Activated CD8-positive, alpha-beta T cell treated with anti-CD3 and anti-CD28 coated beads, Interleukin-2, amount 10 ng/mL, durations not matched to agents 7 days and 5 days (primary cell): ENCODE measurements at places on chromosomes 7 and 10.

DNA sequence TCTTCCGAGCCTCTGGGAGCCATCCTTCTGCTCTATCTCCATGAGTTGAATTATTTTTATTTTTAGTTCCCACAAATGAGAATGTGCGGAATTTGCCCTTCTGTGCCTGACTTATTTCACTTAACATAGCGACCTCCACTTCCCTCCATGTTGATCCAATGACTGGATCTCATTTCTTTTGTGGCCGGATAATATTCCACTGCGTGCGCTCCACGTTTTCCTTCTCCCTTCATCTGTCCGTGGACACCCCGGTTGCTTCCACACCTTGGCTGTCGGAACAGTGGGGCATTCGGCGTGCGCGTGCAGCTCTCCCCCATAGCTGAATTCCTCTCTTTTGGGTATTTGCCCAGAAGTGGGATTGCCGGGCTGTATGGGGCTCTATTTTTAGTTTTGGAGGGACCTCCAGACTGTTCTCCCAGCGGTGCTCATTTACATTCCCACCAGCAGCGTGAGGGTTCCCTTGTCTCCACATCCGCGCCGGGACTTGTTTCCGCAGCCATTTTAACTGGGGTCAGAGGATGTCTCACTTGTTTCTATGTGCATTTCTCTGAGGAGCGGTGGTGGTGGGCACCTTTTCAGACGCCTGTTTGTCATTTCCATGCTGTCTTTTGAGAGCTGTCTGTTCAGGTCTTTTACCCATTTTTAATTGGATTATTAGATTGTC lies 51.0 kb upstream of the SUN1 start:
- H3K27ac ChIP-seq, result no peak overlapping the region
- H3K4me1 ChIP-seq, result peaks cover 5% of the 10 kb centered on the region
- peaks cover 31% of the 10 kb centered on the region for H3K36me3 ChIP-seq
- DNase-seq, result no peak
- no peak overlapping the region for H3K4me3 ChIP-seq

- no peak for DNase-seq
- peaks cover 7% of the 10 kb centered on the region for H3K27me3 ChIP-seq
- H3K36me3 ChIP-seq, result no peaks in the 10 kb centered on the region
- H3K4me3 ChIP-seq, result no peak overlapping the region
- no peaks in the 10 kb centered on the region for H3K4me1 ChIP-seq
Measured at GRCh38 chr10:98367604-98368451, 47.2 kb downstream of the PYROXD2 start.

DNA sequence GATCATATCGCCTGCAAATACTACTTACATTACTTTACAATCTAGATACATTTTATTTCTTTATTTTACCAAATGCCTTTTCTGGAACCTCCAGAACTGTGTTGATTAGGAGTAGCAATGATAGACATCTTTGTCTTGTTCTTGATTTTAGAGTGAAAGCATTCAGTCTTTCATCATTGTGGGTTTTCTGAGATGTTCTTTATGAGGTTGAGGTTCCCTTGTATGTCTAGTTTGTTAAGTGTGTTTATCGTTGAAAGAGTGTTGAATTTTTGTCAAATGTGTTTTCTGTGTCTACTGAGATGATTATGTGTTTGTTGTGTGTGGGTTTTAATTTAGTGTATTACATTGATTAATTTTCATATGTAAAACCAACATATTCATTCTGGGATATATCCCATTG lies 17.1 kb downstream of the SEPTIN7 start:
- DNase-seq, result no peak
- H3K36me3 ChIP-seq, result peaks cover 74% of the 10 kb centered on the region
- H3K27ac ChIP-seq, result no peak overlapping the region
- no peaks in the 10 kb centered on the region for H3K27me3 ChIP-seq
- peaks cover 54% of the 10 kb centered on the region for H3K4me1 ChIP-seq

GRCh38 chr10:133528296-133528844 lies 1.2 kb downstream of the CYP2E1 start:
- no peak for DNase-seq
- no peaks in the 10 kb centered on the region for H3K36me3 ChIP-seq
- no peak overlapping the region for H3K4me3 ChIP-seq

DNA sequence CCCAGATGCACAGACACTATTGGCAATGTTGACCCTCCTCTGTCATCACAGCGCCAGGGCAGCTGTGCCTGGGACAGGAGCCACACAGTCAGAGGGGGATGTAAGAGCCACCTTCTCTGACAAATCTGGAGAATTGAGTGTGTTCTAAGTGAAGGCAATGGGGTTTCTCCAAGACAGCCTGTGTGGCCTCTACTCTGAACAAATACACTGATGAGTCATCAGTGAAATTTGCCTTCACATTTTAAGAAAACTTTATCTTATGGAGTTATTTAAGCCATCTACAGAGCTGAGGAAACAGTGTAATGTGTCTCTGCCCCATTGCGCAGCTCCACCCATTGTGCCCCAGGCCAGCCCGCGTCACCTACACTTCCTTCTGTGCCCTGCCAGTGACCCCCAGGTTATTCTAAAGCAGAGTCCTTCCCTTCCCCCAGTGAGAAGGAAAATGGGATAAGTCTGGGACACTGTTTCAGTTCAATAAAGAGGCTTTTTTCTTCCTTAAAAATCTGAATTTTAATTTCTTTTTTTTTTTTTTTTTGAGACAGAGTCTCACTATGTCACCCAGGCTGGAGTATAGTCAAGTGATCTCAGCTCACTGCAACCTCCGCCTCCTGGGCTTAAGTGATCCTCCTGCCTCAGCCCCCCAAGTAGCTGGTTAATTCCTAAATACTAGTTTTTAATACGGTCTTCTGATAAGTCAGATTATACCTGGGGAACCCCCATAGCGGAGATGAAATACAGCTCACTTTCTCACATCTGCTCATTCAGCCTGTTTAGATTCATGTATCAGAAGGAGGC lies 21.8 kb downstream of the AKR1E2 start:
- DNase-seq, result no peak
- H3K4me1 ChIP-seq, result peaks cover 6% of the 10 kb centered on the region
- H3K27me3 ChIP-seq, result no peaks in the 10 kb centered on the region
- no peaks in the 10 kb centered on the region for H3K36me3 ChIP-seq
- no peak overlapping the region for H3K27ac ChIP-seq

GRCh38 chr7:44964384-44964830 lies 14.4 kb downstream of the MYO1G start:
- no peaks in the 10 kb centered on the region for H3K27me3 ChIP-seq
- peak overlapping the region; percentile 52 for H3K27ac ChIP-seq
- peaks cover 22% of the 10 kb centered on the region for H3K4me1 ChIP-seq
- peak; percentile 48 for DNase-seq

DNA sequence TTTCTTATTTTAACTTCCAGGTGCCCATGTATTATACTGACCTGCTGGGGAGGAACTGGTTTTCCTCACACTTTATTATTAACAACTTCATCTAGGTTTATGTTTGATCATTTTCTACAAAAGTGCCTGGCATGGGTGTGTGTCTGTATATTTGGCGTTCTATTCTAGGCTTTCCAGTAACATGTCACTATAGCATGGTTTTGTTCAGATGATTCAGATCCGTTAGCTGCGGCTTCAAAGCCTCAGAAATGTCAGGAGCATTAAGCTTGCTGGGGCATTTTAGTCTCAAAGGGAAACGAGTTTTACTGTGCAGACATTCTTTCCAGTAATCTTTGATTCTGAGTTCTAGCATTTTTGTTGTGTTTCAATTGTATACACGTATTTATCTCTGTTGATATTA lies 2.3 kb downstream of the INPP5A start:
- H3K4me3 ChIP-seq, result peak overlapping the region; percentile 84
- H3K36me3 ChIP-seq, result peaks cover 11% of the 10 kb centered on the region
- peaks cover 69% of the 10 kb centered on the region for H3K4me1 ChIP-seq
- peaks cover 5% of the 10 kb centered on the region for H3K27me3 ChIP-seq

DNA sequence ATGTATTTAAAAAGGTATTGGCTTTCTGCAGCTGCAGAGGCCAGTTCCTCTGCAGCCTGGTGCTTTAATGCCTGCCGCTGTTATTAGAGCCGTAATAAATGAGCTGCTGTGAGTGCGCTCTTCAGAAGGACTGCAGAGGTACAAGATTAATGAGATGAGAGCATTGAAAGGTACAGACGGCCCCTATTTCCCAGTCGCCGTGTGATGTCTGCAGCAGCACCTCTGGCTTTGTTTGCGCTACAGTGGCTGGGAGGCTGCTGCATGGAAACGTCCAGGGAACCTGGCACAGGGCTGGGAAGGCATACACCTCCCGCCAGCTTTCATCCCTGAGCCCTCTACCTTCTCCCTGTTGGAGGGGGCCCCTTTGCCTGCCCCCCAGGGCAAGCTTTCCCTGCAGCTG lies 383.8 kb upstream of the ZMIZ1 start:
- no peaks in the 10 kb centered on the region for H3K36me3 ChIP-seq
- H3K4me3 ChIP-seq, result no peak overlapping the region
- H3K27me3 ChIP-seq, result peaks cover 6% of the 10 kb centered on the region
- no peak overlapping the region for H3K27ac ChIP-seq

- no peak for DNase-seq
- H3K4me1 ChIP-seq, result no peaks in the 10 kb centered on the region
- H3K27me3 ChIP-seq, result no peaks in the 10 kb centered on the region
- no peak overlapping the region for H3K27ac ChIP-seq
Measured at GRCh38 chr7:7808156-7808555, 89.7 kb upstream of the RPA3 start.

DNA sequence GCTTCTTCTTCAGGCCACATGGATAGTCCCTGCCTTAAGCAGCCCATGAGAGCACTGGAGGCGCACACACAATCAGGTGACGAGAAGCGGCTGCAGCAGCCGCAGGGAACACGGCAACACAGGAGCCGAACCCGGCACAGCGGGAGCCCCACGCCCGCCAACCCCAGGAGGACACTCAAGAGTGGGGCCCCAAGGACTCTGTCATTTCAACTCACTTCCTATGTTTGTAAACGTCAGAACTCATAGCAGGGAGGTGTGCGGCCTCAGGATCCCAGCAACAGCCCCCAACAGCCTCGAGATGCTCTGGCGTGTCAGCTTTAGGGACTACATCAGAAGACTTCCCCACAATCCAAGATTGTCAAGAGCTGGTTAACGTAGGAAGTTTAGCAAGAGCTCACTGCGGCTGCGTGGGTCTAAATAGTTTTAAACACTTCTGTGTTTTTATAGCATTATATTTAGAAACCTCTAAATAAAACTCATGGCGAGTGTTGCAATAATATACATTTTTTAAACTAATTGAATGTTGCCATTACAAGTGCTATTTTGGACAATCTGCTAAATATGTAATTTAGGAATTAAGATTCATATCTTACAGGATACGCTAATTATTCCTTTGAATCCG lies 123.4 kb downstream of the MAD1L1 start:
- DNase-seq, result no peak
- H3K36me3 ChIP-seq, result peaks cover 12% of the 10 kb centered on the region
- H3K4me3 ChIP-seq, result no peak overlapping the region
- peaks cover 46% of the 10 kb centered on the region for H3K4me1 ChIP-seq
- H3K27ac ChIP-seq, result no peak overlapping the region

- DNase-seq, result no peak
- H3K4me1 ChIP-seq, result peaks cover 62% of the 10 kb centered on the region
- peaks cover 34% of the 10 kb centered on the region for H3K36me3 ChIP-seq
- no peak overlapping the region for H3K27ac ChIP-seq
- H3K27me3 ChIP-seq, result no peaks in the 10 kb centered on the region
- no peak overlapping the region for H3K4me3 ChIP-seq
Measured at GRCh38 chr10:62037166-62037831, 135.8 kb downstream of the ARID5B start.

DNA sequence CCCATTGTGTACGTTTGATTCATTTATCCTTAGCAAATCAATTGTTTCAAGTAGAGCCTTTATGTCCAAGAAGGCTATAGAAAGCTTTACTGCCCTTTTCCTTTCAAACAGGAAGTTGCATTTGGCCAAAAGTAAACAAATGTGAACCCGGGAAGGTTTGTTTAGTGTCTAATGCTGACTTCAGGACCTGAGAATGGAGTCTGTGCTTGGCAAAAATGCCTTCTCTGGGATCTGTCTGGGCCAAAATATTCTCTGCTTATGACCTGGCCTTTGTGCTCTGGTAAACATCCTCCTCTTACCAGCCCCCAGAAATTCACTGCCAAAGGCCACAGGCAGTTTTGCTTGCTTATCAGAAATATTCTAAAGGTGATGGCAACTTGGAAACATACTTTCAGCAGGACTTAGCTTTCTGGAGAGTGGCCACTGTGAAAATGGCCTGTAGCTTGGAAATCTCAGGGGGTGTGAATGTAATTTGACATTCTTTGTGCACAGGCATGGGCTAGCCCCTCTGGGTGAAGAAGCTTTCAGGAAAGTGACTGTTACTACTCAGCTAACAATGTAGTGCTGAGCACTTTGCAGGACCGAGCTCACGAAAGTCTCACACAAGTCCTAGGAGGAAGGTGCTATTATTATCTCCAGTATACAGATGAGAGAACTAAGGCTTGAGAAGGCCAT lies 199.5 kb downstream of the PTEN start:
- no peak for DNase-seq
- H3K4me1 ChIP-seq, result peaks cover 54% of the 10 kb centered on the region
- no peak overlapping the region for H3K27ac ChIP-seq
- peaks cover 14% of the 10 kb centered on the region for H3K36me3 ChIP-seq
- H3K27me3 ChIP-seq, result no peaks in the 10 kb centered on the region

GRCh38 chr7:1170741-1171501 lies 10.9 kb upstream of the ZFAND2A start:
- peaks cover 2% of the 10 kb centered on the region for H3K36me3 ChIP-seq
- no peak overlapping the region for H3K4me3 ChIP-seq
- no peaks in the 10 kb centered on the region for H3K27me3 ChIP-seq
- H3K4me1 ChIP-seq, result peaks cover 21% of the 10 kb centered on the region
- H3K27ac ChIP-seq, result no peak overlapping the region
- no peak for DNase-seq

- no peak overlapping the region for H3K4me3 ChIP-seq
- H3K36me3 ChIP-seq, result no peaks in the 10 kb centered on the region
- H3K27ac ChIP-seq, result no peak overlapping the region
- peaks cover 7% of the 10 kb centered on the region for H3K27me3 ChIP-seq
Measured at GRCh38 chr10:124066126-124066700, 27.2 kb downstream of the CHST15 start.

GRCh38 chr10:61481597-61481996 lies 28.4 kb upstream of the TMEM26 start:
- no peaks in the 10 kb centered on the region for H3K4me1 ChIP-seq
- no peak for DNase-seq
- no peaks in the 10 kb centered on the region for H3K36me3 ChIP-seq

DNA sequence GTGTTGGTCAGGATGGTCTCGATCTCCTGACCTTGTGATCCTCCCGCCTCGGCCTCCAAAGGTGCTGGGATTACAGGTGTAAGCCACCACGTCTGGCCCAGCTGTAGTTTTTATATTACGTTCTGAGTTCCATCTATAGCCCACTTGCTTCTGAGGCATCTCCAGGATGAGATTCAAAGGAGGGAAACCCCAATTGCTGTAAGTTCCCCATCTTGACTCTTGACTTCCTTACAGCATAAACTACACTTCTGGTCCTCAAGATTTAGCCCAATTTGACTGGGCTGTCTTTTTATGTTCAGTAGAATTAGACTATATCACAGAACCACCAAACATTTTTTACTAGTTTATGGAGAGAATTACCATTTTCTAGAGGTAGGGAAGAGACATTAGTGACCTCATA lies 44.3 kb downstream of the CCM2 start:
- peaks cover 6% of the 10 kb centered on the region for H3K4me1 ChIP-seq
- H3K27ac ChIP-seq, result no peak overlapping the region
- H3K27me3 ChIP-seq, result no peaks in the 10 kb centered on the region
- peaks cover 72% of the 10 kb centered on the region for H3K36me3 ChIP-seq

GRCh38 chr10:13871776-13872175 lies 285.0 kb downstream of the PRPF18 start:
- peaks cover 1% of the 10 kb centered on the region for H3K27me3 ChIP-seq
- H3K4me1 ChIP-seq, result no peaks in the 10 kb centered on the region
- H3K27ac ChIP-seq, result no peak overlapping the region
- H3K36me3 ChIP-seq, result no peaks in the 10 kb centered on the region
